Activated CD4-positive, CD25-positive, alpha-beta regulatory T cell (primary cell): ENCODE measurements at places on chromosomes 3 and 15.

DNA sequence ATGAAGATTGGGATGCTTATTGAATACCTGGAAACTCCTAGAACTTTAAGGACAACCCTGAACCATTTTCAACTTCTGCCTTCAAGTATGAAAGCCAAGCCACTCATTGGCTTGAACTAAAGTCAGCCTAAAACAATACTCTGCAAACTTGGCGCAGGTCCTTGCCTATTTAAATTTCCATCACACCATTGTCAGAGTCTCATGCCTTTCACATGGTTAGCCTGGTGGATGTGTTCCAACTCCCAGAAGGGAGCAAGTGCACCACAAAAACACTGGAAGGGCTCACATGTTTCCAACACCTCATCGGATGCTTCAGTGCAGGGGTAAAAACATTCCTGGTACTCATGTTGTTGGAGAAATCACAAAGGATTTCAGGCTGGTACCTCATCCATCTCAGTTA lies 511.6 kb upstream of the MDFIC2 start:
- no peak for DNase-seq

- DNase-seq, result no peak
Measured at GRCh38 chr3:30611613-30612436, 5.4 kb downstream of the TGFBR2 start.

GRCh38 chr15:77144492-77145070 lies 73.7 kb upstream of the TSPAN3 start:
- no peak for DNase-seq

GRCh38 chr3:100044369-100044768 lies 69.9 kb downstream of the FILIP1L start:
- no peak for DNase-seq

- no peak for DNase-seq
Measured at GRCh38 chr15:78996894-78997275, 52.0 kb upstream of the CTSH start.

- no peak for DNase-seq
Measured at GRCh38 chr3:105938101-105938500, 69.3 kb upstream of the CBLB start.

DNA sequence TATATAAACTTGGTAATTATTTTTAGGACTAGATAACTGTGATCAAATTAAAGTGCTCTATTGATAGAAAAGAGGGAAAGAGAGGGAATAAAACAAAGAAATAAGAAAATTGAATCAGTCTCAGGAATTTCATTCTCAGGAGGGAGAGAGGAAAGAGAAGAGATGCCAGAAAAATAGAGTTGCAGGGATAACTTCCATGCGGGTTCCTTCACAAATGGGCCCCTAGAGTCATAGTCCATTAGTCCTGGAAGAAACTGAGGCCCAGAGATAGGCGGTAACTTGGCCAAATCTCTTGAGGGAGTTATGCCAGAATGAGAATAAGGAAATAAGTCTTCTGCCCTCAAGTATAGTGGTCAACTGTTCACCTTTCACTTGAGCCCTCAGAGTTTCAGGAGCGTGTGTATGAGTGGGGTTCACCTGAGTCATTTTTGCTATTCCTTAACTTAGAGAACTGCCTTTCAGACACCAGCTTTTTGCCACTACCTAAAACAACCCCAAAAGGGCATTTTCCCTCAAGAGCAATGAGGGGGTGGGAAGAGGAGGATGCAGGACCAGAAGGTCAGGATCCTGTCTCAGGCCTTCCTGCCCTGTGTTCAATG lies 192.6 kb downstream of the MEX3B start:
- DNase-seq, result no peak

GRCh38 chr3:120489421-120489820 lies 38.6 kb upstream of the FSTL1 start:
- no peak for DNase-seq

DNA sequence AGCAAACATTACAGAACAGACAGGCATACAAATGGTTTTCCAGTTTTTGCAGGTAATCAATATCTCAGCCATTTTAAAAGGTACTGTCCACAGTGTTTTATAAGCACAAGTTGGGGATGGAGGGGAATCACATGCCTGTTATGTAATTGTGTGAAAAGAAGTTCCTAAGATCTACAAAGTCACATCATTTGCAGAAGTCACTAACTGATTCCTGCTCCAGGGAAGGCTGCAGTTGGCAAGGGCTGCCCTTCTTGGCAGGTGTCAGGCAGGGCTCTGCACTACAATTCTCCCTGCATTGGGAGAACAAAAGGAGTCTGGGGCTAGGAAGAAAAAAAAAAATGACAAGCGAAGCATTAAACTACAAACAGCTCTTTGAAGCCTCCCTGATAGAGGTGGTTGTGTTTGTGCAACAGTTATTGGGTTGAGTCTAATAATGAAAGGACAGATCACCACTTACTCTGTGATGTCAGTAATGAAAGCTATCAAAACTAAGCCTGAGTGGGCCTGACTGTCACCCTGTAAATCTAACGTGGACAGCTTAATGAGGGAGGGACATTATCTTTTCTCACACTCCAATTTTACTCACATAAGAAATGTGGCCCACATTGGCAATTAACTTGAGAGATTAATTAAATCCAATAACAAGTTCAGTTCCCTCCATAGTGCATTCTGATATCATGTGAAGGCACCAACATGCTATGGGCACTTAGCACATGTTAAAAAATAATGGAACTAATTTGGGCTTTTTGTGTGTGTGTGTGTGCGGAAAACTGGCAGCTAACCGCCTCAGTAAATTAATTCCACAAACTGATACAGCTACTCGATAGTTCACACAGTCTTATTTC lies 242.9 kb downstream of the FHIT start:
- no peak for DNase-seq

- DNase-seq, result no peak
Measured at GRCh38 chr3:82133070-82133606, 371.7 kb upstream of the GBE1 start.

- no peak for DNase-seq
Measured at GRCh38 chr3:58965865-58966264, 84.0 kb downstream of the CFAP20DC start.

GRCh38 chr3:28651159-28651558 lies 302.5 kb upstream of the AZI2 start:
- DNase-seq, result no peak

- no peak for DNase-seq
Measured at GRCh38 chr3:101193957-101194356, 126.4 kb downstream of the IMPG2 start.

DNA sequence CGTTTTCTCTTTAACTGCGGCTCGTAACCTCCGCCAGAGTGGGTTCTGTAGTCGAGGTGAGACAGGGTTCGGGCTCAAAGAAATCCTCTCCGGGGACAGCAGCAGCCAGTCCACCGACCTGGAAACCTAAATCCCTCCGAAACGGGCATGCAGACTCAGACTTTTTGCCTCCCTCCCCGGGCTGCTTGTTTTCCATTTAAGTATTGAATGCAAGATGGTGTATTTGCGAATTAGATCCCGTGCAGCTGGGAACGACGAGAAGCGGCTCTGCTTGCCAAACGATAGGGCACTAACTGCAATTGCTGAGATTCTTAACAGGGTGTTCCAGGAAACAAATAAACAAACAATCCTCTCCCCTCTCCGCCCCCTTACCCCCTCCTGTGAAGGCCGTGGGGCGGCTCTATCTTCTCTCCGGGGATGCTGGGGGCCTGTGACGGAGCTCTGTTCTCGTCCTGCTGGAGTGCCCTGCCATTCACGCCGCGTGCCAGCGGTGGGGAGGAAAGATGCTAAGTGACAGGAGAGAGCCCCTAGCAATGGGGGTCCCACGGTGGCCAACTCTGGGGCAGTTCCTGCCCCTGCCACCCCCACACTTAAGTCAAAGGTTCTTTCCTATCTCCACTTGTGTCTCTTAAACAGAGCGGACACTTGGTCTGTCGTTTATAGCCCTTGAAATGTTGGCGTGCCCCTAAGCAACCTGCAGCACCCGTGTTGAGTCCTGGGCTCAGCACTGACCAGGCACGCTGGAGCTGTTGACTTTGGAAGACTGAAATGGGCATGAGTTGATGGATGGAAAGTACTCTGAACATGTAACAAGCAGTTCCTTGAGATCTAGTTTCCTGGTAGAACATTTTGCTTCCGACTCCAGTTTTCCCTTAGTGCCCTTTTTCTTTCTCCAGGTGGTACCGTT lies 1.3 kb upstream of the ETV5 start:
- DNase-seq, result no peak

DNA sequence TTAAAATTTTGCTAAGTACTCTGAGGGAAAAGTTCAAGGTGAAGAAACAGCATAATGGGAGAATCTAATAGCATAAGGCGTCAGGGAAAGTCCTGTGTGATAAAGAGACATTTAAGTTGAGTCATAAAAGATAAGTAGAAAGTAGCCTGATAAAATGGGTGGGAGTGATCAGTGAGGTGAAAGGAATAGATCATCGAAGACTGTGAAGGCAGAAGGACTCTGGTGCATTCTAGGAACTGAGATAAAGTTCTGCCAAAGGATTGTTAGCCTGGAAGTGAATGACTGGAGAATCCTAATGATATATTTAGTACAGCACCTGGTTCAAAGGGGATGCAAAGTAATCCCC lies 149.9 kb downstream of the CFAP20DC start:
- no peak for DNase-seq

GRCh38 chr3:169746924-169747323 lies 17.9 kb downstream of the TERC start:
- DNase-seq, result no peak

DNA sequence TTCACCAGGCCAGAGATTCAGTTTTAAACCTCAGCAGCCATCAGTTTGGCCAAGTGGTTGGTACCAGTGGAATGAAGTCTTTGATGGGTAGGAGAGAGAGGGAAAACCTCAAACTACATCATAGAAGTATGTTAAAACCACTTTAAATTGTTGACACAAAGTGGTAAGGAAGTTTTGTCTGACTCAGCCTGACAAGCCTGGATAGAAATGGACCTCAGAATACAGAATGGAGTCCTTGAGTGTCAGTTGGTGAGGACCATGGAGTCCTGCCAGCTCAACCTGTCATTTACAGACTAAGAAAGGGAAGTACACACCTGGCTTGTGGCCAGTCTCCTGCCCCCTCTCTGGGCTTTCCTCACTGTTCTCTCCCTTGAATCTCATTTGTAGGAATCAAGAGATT lies 12.1 kb downstream of the EAF1 start:
- DNase-seq, result no peak

DNA sequence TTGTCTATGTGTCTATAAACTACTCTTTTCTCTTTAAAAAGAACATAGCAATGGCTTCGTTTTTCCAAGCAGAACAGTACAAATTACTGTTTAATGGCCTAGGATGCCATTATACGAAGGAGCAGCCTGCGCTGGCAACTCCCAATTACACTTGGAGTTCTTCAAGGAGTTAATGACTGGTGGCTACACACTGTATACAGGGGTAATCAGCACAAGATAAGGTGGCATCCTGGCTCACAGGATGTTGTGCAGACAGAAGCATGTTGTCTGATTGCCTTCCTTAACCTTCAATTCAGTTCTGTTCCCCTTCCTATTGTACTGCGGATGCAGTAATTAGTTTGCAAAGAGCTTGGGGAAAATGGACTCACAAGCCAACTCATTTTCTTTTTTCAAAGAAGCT lies 250.7 kb upstream of the ROBO2 start:
- DNase-seq, result no peak

GRCh38 chr3:30199855-30200254 lies 406.5 kb upstream of the TGFBR2 start:
- no peak for DNase-seq

DNA sequence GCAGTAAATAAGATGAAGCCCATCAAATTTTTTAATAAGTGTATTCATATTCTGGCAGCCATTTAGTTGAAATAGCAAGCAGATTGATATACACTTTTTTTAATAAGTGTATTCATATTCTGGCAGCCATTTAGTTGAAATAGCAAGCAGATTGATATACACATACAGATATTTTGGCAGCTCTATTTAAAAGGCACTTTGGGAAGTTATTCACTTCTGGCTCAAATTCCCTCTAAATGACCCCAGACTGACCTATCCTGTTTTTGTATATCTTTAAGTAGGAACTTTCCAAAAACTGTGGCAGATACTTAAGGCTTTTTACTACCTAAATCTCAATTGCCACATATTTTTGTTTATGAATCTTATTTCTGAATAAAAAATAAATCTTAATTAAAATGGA lies 122.3 kb downstream of the PLD1 start:
- DNase-seq, result no peak

DNA sequence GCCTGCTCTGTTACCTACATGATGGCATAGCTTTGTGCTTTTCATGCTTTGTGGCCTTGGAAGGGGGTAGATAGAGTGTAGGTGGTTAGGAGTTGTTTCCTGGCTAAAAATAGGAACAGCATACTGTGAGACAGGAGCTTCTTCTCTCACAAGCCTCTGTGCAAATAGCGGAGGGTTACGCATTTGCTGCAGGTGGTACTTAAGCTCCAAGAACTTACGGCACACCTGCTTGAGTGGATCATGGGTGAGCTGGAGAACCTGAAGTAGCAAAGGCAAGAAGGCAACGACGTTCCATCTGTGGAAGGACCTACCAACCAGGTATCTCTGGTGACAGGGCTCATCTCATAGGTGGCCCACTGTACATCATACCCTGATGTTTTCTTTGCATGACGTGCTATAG lies 66.0 kb downstream of the ST6GAL1 start:
- no peak for DNase-seq

DNA sequence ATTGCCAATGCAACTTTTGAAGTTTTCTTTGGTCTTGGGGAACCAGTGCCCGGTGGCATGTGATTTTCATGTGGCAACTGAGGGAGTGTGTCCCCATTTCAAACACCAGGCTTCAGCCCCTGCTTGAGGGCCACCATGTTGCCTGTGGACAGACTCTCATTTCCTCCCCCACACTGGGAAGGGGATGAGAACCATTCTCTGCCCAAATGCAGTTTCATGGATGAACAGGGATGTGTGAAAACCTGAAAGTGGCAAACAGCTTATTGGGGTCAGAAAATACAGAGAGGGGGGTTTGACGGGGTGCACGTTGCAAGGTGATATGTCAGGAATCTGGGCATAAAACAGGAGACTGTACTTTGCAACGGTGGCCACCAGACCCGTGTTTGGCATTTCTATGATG lies 6.3 kb downstream of the FAM107A start:
- no peak for DNase-seq

DNA sequence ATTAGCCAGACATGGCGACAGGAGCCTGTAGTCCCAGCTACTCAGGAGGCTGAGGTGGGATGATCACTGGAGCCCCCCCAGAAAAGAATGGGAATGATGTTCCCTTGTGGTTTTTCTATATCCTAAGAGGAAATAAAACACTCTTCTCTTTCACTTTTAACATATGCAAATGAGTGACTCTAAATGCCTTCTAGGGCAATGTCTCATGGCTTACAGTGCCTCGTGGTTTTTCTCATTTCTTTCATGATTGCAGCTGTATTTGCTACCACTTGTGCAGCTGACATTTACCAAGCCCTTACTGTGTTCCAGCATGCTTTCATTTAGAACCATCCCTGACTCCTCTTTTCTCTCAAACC lies 26.4 kb downstream of the STOML1 start:
- DNase-seq, result no peak
